ENCODE measurements at places on chromosomes 6 and 20. TPM values are rescaled to one million over a fixed set of nuclear protein-coding genes. Genes with fewer than 3 reads are reported as not detected.

Gene RIMS4
- total RNA-seq, result 2.1 TPM

Gene MBOAT1
- 10.7 TPM for total RNA-seq

Gene BPIFB4
- total RNA-seq, result not detected

Gene RNF182
- 0.71 TPM for total RNA-seq

Gene MOCS1
- 15.8 TPM for total RNA-seq

Gene BMP7
- 5.4 TPM for total RNA-seq

Gene TREM1
- total RNA-seq, result 3.5 TPM

Gene C20orf202
- total RNA-seq, result not detected

Gene SLC52A3
- total RNA-seq, result 0.36 TPM

Gene IL17A
- total RNA-seq, result not detected

Gene SCGN
- 11.5 TPM for total RNA-seq

Gene MYCT1
- total RNA-seq, result 6.6 TPM

Gene TGM3
- not detected for total RNA-seq

Gene FABP7
- total RNA-seq, result not detected

Gene PCK1
- 0.41 TPM for total RNA-seq

Gene THBS2
- 46.6 TPM for total RNA-seq

Gene ADAT2
- 8.7 TPM for total RNA-seq

Data from sigmoid colon (tissue), 7 donors.